ENCODE measurements at places on chromosomes 3 and 15.
A peak's percentile ranks its signal among the peaks of the same experiment; 100 is the strongest.

DNA sequence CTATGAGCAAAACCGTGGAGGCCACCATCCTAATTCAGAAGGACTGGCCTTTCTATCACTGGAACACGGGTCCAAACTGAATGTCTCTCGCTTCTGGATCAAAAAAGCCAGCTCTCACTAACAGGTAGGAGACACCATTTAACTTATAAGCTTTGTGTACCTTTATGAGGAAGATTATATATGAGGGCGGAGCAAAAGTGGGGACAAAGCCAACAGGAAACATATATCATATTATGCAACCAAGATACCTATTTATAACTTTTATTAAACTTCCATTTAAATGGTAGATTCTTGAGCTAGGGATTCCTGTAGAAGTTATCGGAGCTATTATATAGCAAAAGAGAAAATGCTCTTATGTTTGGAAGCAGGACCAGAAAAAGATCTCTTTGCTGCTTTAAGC lies 78.4 kb downstream of the IGF2BP2 start:
- DNase-seq = no peak

- peak; percentile 58 for DNase-seq
Observed at GRCh38 chr15:31440754-31441311, 114.2 kb downstream of the KLF13 start.

DNA sequence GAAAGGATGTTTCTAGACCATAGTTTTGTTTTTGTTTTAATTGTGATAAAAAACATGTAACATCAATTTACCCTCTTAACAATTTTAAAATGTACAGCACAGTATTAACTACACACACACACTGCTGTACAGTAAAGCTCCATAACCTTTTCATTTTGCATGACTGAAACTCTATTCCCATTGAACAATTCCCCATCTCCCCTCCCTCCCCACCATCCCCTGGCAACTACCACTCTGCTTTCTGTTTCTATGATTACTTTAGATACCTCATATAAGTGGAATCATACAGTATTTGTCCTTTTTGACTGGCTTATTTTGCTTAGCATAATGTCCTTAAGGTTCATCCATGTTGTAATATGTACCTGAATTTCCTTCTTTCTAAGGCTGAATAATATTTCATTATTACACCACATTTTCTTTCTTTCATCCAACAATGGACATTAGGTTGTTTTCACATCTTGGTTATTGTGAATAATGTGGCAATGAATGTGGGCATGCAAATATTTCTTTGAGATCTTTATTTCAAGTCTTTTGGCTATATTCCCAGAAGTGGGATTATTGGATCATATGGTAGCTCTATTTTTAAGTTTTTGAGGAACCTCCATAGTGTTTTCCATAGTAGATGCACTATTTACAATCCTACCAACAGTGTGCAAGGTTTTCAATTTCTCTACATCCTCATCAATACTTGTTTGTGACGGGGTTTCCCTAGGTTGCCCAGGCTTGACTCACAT lies 10.7 kb downstream of the CHST14 start:
- DNase-seq = no peak

DNA sequence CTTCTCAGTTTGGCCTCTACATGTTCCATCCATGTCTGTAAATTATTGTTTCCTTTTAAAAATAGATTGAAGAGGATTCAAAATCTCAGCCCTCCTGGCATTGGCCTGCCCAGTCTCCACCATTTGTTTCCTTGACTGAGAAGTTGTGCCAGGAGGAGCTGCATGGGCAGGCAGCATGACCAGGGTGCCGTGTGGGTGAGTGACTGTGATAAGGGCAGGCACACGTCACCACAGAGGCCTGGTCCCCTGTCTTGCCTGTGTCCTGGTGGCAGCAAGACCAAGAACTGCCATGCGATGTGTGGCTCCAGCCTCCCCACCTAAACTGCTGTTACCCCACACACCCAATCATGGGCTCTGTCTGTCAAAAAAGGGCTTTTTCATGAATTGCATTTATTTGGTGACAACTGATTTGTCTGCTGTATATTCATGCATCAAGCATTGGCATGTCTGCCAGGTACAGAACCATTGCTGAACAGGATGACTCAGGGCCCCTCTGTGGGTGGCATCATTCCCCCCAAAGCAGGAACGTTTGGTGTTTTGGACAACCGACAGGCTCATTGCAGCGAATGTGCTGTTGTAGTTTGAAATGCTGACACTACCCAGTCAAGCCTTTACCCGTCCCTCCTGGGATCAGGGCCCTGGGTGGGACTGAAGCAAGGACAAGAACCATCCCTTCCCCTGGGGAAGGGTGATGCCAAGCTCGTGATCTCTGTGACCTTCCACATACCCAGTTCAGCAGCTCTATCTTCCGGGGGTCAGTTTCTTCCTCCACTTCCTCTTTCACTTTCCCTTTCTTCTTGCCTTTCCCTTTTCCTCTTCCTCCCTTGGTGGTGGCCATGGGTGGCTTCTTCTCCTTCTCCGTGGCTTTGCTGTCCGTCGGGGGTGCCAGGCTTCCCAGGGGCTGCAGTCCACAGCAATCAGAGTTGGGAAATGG lies 51.6 kb downstream of the TRPM1 start:
- DNase-seq = no peak

- no peak for DNase-seq
Observed at GRCh38 chr3:116135457-116136085, 309.7 kb downstream of the LSAMP start.

DNA sequence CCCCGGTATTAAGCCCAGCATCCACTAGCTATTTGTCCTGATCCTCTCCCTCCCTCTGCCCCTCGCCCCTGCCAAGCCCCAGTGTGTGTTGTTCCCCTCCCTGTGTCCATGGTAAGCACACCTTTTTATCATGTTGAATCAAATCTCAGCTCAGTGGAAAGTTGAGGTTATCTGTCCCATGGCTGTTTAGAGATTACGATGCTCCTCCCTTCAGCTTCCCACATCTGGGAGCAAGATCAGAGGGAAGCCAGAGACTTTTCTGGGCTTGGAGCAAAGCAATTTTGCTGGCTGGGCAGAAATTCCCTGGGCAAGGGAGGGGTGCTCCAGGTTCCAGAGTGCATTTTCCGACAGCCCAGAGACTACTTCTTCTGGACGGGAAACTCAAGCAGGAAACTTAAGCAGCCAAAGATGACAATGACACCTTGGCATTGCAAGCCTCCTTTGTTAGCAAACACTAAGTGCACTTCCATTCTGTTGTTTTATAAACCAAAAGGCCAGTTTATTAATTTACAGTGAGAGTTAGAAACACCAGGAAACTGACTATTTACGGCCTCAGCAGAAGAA lies 104.5 kb downstream of the MESD start:
- no peak for DNase-seq

- no peak for DNase-seq
Observed at GRCh38 chr15:91944331-91944730, 90.8 kb downstream of the SLCO3A1 start.

DNA sequence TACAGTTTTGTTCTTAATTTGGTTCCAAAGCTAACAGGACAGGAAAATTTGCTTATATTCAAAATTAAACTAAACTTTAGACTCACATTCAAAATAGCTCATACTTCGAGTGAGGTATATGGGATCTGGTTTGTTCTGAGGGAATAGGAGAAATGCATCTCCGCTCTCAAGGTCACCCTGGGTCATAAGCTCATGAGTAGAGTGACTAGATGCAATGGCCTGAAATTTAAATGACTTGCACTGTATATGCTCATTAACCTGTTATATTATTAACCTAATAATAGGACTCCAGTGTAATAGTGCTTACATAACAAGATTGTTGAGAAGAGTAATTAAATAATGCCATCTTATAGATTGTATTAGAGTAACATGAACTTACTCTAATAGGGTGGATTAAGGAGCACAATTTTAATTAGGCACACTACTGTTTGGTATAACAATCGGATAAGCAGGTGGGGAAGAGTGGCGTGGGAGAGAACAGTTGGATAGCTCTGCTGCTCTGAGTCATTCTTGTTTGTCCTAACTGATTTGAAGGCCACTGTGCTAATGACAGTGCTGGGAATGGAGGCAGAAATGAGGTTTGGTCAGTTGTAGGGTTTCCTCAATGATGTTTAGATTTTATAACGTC lies 5.2 kb downstream of the NKTR start:
- DNase-seq = no peak

DNA sequence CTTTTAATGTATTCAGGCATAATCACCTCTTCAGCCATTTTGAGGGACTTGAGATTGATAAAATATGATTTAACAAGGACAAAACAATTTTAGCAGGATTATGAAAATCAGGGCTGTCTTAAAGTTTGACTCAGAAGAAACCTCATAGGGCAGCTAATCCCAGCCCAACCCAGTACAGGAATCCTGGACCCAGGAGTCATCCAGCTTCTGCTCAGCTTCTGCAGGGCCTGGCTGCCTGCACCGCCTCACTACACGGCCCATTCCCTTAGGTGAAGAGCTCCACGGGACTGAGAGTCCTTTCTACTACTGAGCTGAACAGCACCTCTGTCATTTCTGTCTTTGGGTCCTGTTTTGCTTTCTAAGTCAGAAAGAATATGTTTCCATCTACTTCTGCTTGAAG lies 37.5 kb downstream of the ARHGAP31 start:
- DNase-seq = no peak

DNA sequence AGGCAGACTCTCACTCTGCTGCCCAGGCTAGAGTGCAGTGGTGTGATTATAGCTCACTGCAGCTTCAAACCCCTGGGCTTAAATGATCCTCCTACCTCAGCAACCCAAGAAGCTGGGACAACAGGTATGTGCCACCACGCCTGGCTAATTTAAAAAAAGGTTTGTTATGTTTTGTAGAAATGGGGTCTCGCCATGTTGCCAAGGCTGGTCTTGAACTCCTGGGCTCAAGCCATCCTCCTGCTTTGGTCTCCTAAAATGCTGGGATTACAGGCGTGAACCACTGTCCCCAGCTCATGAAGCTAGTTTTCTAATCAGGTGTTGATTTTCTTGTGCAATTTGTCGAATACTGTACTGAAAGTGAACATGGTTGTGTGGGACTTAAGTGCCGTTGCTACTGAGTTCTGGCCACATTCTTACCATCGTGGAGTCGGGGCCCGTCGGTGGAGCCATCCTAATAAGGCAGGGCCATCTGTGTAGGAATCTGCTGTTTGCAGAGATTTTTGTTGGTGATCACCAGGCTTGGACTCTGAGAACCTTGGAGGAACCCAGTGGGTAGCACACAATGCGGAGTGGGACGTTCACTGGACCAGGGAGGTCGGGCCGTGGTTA lies 193.2 kb downstream of the GOLGA6L6 start:
- DNase-seq = no peak

GRCh38 chr15:67394873-67395639 lies 125.9 kb upstream of the C15orf61 start:
- no peak for DNase-seq

DNA sequence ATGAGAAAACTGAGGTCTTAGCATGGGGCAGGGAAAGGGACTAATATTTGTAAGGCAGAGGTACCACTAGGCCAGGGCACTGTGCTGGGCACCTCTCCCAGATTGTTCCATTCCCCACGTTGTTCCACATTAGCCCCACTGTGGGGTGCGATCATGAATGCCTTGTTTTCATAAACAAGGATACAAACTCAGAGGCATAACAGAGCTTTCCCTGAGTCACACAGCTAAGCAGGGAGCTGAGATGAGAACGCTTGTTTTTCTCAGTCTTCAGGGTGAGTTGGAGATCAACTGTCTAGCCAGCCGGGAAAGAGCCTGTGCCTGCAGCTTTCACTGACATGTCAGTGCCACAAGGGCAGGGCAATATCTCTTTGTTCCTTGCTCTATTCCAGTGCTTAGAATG lies 47.9 kb upstream of the ITGA11 start:
- no peak for DNase-seq

DNA sequence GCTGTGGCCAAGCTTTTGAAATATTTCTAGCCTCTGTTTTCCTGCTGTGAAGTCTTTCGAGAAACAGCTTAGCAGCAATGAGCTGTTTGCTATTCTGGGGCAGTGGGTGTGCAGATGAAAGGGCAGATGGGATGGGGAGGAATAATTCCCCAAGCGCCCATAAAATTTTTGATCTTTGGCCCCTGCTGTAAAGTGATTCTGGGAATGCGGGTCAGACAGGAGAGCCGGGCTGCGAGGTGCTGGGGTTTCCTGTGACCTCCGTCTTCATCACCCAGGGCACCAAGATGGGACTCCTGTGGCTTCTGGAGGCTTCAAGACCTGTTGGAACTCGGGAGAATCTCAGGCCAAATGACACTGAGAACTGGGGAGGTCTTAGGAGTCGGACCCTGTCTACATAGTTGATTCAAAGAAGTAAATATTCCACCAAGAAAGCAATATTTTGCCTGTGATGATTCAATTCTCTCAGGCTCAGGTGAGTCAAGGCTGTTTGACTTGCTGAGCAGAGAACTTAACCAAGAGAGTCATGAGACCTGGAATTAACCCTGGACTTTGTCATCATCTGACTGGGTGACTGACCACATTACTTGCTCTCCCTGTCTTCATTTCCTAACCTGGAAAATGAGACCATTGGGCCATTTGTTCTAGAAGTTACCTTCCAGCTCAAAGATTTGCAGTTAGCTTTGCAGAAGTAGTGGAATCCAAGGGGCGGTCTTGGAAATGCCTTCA lies 86.4 kb downstream of the POLR2M start:
- DNase-seq = no peak

DNA sequence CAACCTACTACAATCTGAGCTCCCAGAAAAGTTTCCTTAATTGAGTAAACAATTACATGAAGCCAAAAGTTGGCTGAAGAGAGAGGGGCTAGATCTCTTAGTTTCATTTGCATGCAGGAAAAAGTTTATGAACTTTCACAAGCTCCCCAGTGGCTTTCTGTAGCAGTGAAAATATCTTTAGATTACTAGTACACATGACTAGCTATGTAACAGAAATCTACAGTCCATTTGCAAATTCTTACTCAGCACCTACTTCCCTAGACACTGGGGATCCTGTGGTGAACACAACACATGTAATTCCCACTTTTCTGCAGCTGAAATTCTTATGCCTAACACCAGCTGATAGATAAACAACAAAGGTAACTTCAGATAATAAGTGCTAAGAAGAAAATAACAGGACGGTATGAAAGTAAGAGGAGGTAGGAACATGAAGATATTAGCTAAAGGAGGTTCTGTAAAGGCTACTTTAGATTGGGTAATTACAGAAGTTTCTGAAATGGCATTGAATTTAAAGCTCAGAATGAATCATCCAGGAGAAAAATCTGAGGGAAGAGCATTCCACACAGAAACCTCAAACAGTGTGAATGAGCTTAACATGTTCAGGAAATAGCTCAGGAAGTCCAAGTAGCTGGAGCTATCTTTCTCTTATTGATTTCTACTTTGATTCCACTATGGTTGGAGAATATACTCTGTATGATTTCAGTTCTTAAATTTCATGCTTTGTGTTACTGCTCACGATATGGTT lies 204.8 kb downstream of the MAGI1 start:
- no peak for DNase-seq

DNA sequence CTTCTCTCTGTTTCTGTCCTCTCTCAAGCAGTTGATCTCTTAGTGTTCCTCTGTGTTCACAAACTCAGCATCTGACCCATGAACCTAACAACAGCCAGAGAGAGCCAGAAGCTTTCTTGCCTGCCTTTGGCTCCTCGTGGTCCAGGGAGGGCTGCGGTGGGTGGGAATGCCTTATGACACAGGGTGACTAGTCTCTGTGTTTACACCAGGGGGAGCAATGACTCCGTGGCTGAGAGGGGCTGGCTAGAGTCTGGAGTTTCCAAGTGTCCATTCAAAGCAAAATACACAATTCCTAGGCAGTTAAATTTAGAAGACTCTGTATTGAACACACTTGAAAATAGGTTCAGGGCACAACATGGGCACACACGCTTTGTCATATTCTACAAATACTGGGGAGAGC lies 370.0 kb upstream of the FRG2C start:
- DNase-seq = no peak

Data from stimulated activated CD4-positive, alpha-beta T cell treated with anti-CD3 and anti-CD28 coated beads, Interleukin-2, amount 100 ng/mL, for 24 hours (primary cell).